CD4-positive, alpha-beta T cell (primary cell): ENCODE measurements at places on chromosomes 11 and 22. TPM values are rescaled to one million over a fixed set of nuclear protein-coding genes. Genes with fewer than 3 reads are reported as not detected.

GRCh38 chr11:78767027-78767932 lies 192.6 kb upstream of the NARS2 start:
- DNase-seq, result no peak

DNA sequence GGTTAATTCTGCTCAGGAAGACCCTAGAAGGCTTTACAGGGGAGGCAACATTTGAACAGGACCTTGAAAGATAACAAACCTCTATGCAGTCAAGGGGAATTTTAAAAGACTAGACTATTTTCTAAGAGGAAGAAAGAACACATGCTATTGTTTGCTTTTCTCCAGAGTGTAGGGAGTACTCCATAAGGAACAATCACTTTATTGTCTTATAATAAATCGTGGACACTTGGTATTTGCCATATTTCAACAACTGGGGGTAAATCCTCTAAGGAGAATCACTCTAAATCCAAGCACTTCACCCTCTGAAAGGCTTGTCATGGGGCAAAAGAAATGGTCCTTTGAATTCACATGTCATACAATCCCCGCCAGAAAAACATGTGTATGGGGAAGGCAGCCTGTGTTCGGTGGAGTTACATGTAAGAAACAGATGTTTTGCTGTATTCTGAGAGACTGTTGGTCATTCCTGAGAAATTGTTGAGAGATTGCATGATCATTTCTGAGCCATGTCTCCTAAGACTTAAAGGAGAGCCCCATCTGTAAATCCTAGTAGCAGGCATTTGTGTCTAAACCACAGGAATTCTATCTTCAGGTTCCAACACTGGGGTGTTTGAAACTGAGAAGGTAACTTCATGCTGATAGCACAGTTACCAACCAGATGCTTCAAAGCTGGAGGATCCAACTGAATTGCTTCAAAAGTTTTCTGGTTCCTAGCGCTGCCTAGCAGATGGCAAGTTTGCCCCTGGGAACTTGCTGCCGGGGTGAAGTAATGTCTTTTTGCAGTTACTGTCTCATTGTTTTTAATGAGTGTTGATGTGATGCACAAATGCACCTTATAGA lies 66.8 kb downstream of the FZD4 start:
- DNase-seq, result no peak

- no peak for DNase-seq
Observed at GRCh38 chr11:9507277-9507580, 46.4 kb downstream of the ZNF143 start.

DNA sequence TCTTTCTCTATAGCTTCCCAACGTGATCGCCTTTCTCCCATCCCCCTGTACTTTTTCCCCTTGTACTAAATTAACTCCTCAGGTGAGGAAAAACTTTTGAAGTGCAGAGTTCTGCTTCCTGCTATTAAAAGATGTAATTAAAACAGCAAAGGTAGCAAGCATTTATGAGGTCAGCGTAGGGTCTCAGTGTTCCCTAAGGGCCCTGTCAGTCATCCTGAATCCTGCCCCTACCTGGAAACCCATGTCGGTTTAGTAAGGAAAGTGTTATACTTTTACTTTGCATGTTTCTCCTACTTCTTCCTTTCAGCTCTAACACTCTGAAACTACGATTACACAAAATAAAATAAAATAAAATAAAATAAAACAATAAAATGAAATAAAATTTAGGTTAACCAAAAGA lies 1.3 kb upstream of the HBB start:
- DNase-seq, result no peak

DNA sequence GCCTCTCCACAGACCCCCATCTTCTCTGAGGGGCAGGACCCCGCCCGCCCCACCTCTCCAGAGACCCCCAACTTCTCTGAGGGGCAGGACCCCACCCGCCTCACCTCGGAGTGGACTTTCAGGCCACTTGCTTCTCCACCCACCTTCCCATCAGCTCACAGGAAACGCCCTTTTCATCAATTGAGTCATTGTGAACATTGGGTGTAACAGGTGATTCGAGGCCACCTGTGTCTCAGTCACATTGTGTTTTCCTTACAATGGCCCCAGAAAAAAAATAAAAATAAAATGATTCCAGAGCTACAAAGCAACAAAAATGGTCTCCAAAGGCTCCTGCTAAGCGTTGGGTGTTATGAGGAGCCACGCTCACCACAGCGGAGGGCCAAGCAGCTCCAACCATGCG lies 36.0 kb downstream of the BRD1 start:
- DNase-seq, result no peak

DNA sequence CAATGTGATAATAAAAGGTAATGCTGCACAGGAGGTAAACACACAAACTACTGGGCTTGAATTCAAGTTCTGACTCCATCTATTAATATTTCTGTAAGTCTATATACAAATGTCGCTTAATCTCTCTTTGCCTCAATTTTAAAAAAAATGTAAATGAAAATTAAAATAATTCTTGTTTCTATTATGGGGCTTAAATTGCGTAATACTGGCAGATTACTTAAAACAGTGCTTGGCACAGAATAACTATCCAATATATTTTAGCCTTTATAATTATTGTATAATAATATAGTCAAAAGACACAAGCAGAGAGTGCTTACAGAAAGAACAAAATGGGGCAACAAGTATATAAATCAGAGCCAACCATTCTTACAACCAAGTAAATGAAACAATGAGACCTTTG lies 489.1 kb downstream of the CNTN5 start:
- DNase-seq, result no peak

GRCh38 chr11:76231121-76231738 lies 24.9 kb upstream of the WNT11 start:
- DNase-seq, result no peak

- no peak for DNase-seq
Observed at GRCh38 chr11:4072668-4073285, 21.8 kb upstream of the RRM1 start.

DNA sequence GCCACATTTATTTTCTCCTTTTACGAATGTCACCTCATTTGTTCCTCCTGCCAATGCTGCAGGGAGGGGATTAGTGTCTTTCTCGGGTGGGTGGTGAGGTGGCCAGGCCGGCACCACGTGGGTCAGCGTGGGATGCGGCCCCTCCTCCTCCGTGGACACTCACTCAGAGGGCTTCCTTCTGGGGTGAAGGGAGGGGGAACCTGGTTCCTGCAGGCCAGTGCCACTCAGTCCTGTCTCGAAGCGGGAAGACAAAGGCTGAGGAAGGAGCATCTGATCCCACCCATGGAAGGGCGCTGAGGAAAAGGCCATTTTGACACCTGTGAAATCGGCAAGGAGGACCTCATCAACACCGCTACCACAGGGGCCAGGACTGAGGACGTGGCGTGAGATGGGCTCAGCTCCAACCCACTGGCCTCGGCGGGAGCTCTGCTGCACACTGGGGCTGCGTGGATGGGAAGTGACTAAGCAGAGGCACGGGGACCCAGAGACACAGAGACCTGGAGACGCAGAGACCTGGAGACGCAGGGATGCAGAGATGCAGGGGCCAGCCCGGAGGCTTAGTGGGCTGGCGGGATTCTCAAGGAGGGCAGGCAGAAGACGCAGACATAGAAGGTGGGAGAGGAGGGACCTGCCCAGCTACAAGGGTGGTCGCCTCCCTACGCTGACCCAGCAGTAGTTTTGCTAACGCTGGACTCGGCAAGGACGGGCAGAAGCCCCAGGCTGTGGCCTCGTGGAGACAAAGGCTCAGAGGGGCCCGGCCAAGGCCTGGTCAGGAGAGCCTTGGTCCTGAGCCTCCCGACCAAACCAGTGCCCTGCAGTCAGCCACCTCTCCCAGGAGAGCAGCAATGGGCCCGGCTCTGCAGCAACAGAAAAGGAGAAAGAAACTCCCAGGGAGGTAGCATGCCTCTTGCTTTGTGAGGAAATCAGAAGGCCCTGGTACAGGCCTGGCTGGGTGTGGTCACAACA lies 1071.2 kb downstream of the BRD1 start:
- DNase-seq, result no peak

DNA sequence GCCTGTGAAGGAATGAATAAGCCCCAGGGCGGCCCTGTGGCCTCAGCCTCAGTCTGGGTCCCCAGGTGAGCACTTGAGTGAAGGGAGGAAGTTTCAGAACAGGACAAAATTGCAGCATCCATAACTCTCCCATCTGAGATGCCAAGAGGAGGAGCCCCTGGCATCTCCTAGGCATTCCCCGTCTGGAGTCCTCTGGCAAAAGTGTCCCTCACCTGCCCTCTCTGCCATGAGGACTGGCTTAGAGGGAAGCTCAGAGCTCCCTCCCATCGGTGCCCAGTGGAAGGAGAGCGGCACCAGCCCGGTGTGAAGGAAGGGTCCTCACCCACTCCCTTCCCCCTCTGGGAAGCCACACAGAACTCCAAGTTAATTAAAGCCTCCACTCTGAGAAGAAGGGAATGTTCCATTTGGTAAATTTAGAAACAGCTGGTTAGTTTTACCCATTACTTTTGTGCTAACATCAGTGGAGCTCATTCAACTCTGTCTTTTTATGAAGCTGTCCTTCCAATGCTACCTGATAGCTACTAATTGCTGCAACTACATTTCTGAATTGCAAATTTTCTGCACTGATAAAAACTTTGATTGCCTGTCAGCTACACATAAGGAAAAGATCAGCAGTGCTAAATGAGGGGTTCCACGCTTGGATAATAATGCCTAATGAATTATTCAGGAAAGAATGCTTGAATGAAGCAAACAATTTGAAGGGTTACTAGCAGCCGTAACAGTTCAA lies 123.3 kb upstream of the RCN1 start:
- DNase-seq, result no peak

- DNase-seq, result no peak
Observed at GRCh38 chr11:134625151-134625550, 213.1 kb upstream of the B3GAT1 start.

DNA sequence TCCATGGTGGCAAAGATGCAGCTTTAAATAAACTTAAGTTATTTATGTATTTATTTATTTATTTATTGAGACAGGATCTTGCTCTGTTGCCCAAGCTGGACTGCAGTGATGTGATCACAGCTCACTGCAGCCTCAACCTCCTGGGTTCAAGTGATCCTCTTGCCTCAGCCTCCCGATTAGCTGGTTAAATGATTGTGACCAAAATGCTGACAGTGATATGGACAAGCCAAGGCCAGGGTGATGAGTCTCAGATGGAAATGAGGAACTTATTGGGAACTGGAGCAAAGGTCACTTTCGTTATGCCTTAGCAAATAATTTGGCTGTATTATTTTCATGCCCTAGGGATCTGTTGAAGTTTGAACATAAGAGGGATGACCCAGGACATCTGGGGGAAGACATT lies 9.3 kb upstream of the LRP5 start:
- no peak for DNase-seq

GRCh38 chr22:50670914-50671538 lies 1.6 kb upstream of the SHANK3 start:
- no peak for DNase-seq

DNA sequence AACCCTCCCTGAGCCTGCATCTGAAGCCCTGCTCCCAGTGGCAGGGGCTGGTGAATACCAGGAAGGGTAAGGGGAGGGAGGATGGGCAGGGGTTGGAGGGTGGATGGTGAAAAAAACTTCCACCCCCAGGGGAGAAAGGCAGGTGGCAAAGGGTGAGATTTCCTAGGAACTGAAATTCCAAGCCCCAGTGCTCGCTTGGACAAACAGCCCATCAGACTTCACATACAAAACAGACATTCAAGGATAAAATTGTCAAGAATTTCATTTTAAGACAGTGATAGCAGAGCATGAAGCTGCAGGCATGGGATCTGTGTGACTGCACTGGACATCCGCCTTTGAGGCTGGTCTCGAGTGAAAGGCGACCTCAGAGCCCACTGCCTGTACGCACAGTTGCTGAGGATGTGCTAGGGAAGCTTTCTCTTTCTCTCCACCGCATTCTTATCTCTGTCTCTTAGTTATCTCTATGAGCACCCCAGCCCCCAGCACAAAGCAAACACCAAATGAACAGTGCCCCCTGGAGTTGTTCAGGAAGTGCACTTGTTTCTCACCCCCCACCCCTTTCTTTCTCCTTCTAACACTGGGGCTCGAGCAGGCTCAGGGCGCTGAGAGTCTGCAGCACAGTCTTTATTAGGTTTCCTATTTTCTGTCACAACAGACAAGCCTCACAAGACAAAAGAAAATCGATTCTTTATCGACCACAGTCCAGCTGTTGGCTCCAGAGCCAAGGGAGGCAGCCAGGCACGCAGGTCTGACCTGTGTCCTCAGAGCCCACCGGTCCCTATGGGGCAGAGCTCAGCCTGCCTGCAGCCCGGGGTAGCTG lies 237.3 kb upstream of the NCAM1 start:
- no peak for DNase-seq

DNA sequence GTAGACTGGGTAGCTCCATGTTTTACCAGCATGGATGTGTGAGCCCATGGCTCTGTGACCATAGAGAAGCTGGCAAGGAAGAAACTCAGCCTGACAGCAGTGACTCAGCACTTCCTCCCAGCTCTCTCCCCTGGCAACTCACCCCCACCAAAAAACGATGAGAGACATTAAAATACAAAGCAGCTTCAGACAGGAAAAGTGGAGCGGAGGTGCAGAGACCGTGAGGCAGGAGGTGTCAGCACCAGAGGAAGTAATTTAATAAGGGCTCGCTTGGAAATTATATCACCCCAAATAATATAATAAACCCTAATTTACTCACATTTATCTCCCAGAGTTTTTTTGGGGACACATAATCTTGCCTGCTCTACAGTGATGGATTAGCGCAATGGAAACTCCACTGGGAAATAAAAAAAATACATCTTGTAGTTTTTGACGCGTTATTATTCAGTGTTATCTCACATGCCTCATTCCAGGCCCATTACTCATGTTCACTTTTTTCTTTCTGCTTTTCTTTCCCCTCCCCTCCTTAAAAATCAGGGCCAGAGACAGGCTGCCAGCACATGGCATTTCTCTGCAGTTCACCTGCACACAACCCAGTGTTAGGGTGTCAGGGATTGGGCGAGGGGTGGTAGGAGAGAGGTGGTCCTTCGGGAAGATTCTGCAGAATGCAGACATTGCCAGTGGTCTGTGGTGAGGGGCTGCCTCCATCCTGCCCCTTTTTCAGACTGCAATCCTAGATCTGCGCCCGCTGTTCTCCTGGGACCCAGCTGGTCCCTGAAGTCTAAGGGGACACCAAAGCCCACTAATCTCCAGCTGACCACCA lies 170.8 kb downstream of the BUD13 start:
- DNase-seq, result no peak

GAS2 gene
- 2.9 TPM for total RNA-seq

ABCC8 gene
- total RNA-seq, result not detected

OR51E2 gene
- total RNA-seq, result not detected

PRG2 gene
- 0.53 TPM for total RNA-seq

DNHD1 gene
- total RNA-seq, result 46.8 TPM

CASTOR1 gene
- total RNA-seq, result 8.8 TPM

MMP11 gene
- 2.4 TPM for total RNA-seq

XKR3 gene
- not detected for total RNA-seq

GAL3ST1 gene
- total RNA-seq, result not detected

CBY1 gene
- total RNA-seq, result 4.6 TPM

C1QTNF5 gene
- total RNA-seq, result not detected

NRGN gene
- 1.4 TPM for total RNA-seq

CEP57 gene
- 43.5 TPM for total RNA-seq

ASPHD2 gene
- total RNA-seq, result 0.85 TPM

APOBEC3G gene
- 20.6 TPM for total RNA-seq

TRPM5 gene
- total RNA-seq, result 1.3 TPM
